Progenitor cell of endocrine pancreas (in vitro differentiated cells): ENCODE measurements at places on chromosomes 1 and 21. TPM values are rescaled to one million over a fixed set of nuclear protein-coding genes. Genes with fewer than 3 reads are reported as not detected.

- no peak for DNase-seq
These were observed 322.8 kb downstream of the PAPPA2 start for GRCh38 chr1:176785791-176786190.

DNA sequence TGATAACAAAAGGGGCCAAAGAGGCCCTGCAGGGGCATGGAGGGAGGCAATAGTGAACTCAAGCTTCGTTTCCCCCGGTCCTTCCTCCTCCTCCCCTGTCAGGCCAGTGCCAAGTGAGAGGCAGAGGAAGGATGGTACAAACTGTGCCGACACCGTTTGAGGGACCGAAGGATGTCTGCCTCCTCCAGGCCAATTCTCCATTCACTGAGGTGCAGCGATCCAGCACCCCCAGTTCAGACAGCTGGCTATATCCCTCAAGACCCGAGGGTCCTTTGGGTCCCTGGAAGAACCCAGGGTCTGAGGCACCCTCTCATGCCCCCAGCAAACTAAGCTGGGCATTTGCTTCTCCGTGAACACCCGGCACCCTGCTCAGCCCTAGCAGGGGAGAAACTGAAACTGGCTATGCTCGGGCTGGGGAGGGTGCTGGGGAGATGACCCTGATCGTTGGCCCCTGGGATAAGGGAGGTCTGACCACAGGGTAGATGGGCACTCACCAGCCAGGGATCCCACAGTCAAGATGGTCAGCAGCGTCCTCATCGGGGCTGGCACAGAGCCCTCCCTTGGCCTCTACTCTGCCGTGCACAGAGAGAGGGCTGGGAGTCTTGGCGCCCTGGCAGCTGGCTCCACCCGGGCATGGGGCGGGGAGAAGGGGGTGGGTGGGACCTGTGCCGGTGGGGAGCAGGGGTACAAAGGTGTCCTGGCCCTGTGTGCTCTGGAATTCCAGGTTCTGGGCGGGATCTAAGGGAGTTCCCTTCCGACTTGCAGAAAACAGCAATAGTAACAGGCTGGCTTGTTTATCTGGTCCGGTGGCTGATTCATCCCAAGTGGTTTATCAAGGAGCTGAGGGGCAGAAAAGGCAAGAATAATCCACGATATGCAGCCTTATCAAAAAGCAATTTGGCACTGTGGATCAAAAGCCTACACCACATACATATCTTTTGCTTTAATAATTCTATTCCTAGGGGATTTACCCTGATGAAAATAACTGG lies at the start of gene IL22RA1:
TSS of gene IL22RA1 (minus strand) at position 595 of the 989 bp plus-strand sequence. CDS start at position 537, 58 bp downstream.
- DNase-seq, result no peak

GRCh38 chr1:170310951-170311350 lies 165.2 kb downstream of the NTMT2 start:
- DNase-seq, result no peak

DNA sequence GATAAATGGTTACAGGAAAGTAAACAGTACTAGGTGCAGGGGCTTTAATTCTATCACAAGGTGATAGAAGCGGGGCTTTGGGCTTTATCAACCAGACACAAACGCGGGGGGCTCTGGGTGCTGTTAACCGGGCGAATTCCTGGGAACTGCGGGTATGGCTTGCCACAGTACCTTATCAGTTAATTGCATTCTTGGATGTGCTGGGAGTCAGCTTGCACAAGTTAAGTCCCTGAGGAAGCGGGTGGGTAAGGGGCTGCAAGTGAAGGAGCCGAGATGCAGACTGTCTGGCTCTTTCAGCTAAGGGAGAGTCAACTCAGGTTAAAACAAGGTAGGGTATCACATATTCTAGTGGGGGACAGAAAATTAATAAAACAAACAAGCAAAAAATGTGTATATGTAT lies 661 bp downstream of the GBP4 start:
- no peak for DNase-seq

DNA sequence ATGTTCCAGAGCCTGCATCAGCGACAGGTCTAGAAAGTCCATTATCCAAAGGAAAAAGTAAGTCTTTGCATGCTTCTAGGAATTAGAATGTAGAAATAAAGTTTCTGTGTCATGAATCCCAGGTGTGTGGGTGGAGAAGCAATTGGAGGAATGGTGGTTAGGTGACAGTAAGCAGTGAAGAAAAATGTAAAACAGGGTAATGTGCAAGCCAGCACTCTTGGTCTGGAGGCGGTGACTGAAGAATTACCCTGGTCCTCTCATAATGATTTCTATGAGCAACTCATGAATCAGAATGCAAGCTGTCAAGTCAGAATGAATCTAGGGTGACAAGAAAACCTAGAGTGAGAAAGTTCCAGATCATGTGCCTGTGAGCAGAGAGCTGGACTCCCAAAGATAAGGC lies 33.6 kb downstream of the PLPPR4 start:
- no peak for DNase-seq

DNA sequence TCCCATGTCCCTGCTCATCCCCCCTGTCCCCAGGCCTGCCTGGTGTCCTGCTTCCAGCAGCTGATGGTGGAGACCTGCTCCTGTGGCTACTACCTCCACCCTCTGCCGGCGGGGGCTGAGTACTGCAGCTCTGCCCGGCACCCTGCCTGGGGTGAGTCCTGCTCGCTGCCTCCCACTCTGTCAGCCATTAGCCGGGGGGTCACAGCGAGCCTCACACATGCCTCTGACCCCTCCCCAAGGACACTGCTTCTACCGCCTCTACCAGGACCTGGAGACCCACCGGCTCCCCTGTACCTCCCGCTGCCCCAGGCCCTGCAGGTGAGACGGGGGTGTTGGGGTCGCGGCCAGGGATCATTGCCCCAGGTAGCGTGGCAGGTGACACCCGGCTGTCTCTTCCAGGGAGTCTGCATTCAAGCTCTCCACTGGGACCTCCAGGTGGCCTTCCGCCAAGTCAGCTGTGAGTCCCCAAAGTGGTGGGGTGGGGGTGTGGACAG lies 10.0 kb downstream of the SCNN1D start:
- DNase-seq, result peak; percentile 66

GRCh38 chr1:174189428-174190062 lies 30.2 kb downstream of the RABGAP1L start:
- DNase-seq, result no peak

DNA sequence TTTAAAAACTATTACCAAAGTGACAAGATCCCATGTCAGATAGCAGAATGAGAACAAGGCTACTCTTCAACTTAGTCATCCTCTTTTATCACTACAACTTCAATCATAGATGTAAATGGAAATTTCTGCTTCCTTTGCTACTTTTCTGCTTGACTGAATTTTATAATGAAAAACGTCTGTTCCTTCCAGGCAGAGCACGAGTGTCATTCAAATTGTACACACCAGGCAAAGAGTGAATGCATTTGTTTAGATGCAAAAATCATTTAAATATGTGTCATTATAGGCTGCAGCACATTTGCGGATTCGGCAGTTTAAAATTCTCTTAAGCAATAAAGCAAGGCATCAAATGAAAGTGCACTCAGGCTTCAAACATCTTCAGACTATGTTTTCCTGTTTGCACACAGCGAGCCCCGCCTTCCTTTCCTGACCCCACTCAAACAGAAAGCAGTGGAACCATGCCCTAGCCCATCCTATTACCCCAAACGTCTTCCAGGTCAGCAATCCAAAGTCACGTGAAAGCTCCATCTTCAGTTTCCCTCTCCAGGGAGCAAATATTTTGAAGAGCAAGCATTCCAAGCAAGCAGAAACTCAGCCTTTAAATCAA lies 99.6 kb downstream of the APP start:
- no peak for DNase-seq

DNA sequence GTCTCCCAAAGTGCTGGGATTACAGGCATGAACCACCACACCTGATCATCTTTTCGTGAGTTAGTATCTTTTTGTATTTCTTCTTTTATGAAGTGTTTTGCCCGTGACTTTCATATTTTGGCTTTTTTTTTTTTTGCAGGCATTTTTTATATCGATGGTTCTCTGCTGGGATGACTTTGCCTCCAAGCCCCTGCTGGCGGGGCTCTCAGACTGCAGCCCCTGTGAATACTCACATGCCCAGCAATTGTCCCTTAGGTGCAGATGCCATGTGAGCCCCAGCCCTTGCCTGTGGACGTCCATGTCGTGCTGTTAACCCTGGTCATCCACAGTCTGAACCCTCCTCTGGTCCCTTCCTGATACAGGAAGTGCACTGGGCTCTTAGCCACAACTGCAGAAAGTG lies 21.7 kb downstream of the CRYAA start:
- no peak for DNase-seq

- peak; percentile 16 for DNase-seq
These were observed 70.2 kb downstream of the FOXD2 start for GRCh38 chr1:47507881-47508701.

DNA sequence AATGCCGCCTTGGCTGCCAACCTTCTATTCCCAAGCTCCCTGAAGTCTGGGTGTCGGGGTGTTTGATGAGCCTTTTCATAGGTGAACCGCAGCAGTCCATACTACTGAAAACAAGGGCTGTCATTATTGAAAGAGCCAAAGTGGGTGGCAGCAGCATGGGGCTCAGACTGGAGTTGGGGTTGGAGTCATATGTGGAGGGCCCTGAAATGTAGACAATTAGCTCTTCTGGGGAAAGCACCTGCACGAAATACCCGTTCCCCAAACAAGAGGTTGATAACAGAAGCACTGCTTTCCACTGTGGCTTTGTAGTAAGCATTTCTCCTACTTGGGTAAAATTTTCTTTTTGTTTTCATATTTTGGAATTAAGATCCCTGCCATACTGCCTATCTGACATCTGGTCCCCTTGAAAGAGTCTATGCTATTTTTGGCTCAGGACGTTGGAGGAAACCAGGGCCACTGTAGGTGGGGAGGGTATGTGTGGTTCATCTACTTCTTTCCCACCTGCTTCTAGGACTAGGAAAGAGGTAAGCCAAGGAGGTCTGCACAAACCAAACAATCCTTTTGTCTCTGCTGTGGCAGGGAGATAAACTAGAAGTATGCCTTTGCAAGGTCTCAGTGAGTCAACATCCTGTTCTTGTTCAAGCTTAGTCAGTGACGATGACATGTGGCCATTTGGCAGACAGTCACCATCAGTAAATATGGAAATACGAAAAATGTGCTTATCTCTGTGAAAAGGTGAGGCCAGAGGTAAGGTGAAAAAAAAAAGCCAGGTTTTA lies 197.0 kb upstream of the UBE2U start:
- DNase-seq, result no peak

GRCh38 chr1:224624432-224624831 lies 8.3 kb downstream of the CNIH3 start:
- no peak for DNase-seq

GRCh38 chr1:18343581-18343980 lies 137.1 kb upstream of the KLHDC7A start:
- no peak for DNase-seq

DNA sequence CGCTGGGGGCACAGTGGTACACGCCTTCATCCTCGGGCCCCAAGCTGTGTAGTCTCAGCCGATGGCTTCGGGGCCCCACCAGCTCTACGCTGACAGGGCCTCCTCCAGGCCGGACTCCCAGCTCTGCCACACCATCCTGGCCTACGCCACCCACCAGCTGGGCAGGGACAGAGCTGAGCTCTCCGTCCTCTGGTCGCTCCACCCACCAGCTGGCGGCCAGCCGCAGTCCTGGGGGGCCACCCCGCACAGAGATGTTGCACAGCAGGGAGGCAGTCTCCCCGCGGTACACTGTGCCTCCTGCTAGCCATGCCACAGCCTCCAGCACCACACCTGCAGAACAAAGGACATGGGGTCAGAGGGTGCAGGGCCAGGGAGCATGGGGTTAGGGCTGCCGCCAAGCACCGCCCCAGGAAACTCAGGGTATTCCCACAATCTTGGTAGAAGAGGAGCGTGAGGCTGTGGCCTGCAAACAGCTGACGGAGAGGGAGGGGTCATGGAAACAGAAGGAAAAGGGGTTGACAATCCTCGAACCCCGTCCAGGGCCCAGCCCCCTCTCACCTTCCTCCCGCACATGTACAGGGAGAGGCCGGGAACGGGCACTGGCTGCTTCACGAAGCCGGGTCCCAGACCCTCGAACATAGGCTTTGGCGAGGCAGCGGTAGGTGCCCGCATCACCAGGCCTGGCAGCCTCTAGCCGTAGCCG lies 5.9 kb downstream of the IGSF8 start:
- no peak for DNase-seq

- no peak for DNase-seq
These were observed 14.0 kb downstream of the CAMK1G start for GRCh38 chr1:209597499-209597898.

- no peak for DNase-seq
These were observed 21.5 kb downstream of the SEMA6C start for GRCh38 chr1:151124763-151125403.

DNA sequence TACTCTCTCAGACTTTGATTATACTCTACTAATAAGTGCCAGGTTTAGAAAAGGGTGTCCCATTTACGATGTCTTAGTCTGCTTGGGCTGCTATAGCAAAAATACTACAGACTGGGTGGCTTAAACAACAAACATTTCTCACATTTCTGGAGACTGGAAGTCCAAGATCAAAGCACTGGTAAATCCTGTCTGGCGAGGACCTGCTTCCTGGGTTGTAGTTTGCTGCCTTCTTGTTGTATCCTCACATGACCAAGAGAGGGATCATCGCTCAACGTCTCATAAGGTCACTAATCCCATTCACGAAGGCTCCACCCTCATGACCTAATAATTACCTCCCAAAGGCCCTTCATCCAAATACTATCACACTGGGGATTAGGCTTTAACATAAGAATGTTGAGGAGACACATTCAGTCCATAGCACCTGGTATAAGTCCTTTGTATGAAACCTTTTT lies 12.0 kb downstream of the PRDX6 start:
- DNase-seq, result no peak

DNA sequence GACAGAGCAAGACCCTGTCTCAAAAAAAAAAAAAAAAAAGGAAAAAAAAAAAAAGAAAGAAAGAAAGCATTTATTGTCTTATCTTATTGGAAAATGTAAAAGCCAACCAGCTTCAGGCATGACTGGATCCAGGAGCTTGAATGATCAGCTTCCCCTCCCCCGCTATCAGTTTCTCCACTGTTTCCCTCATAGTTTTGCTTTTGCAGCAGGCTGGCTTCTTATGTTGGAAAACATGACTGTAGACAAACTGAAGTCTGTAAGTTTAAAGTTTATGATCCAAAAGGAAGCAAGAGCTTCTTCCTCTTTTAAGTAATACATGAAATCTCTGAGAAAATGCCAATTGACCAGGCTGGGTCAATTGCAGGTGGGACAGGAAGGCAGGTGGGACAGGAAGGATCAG lies 52.2 kb downstream of the FHAD1 start:
- DNase-seq, result no peak

DNA sequence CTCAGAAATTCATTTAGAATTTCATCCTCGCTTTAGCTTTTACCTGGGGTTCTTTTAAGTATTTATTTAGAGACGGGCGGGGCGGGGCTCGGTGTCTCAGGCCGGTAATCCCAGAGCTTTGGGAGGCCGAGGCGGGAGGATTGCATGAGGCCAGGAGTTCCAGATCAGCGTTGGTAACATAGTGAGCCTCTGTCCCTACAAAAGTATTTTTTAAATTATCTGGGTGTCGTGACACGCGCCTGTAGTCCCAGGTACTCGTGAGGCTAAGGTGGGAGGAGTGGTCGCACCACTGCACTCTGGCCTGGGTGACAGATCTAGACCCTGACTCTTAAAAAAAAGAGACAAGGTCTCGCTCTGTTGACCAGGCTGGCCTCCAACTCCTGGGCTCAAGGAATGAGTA lies 942 bp upstream of the RSBN1 start:
- no peak for DNase-seq

- no peak for DNase-seq
These were observed 818 bp downstream of the FHL3 start for GRCh38 chr1:38004284-38005108.

HSF2BP gene
- 2.0 and 2.2 TPM in 2 replicates for total RNA-seq

CCDC18 gene
- total RNA-seq, result 9.0 and 12.4 TPM in 2 replicates

ACTA1 gene
- total RNA-seq, result 1.8 and 2.5 TPM in 2 replicates

PRAMEF6 gene
- not detected in 2 replicates for total RNA-seq

CDK18 gene
- 23.9 and 24.5 TPM in 2 replicates for total RNA-seq

OR2T35 gene
- total RNA-seq, result not detected in 2 replicates

MAN1C1 gene
- total RNA-seq, result 4.8 and 5.1 TPM in 2 replicates

C1orf35 gene
- 20.2 and 22.4 TPM in 2 replicates for total RNA-seq

SLC1A7 gene
- not detected in 2 replicates for total RNA-seq

IGSF3 gene
- 41.5 and 43.3 TPM in 2 replicates for total RNA-seq

SRGAP2C gene
- total RNA-seq, result 14.4 and 18.2 TPM in 2 replicates
